ENCODE measurements at places on chromosomes 1 and 21.

DNA sequence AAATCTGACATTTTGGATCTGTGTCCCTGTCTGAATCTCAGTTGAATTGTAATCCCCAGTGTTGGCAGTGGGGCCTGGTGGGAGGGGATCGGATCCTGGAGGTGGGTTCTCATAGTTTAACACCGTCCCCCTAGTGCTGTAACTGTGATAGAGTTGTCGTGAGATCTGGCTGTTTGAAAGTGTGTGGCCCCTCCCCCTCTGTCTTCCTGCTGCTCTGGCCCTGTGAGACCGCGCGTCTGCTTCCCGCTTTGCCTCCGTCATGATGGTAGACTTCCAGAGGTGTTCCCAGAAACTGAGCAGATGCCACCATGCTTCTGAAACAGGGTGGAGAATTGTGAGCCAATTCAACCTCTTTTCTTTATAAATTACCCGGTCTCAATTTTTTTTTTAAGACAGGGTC, 25.0 kb downstream of the AGPAT3 start:
- DNase-seq, result no peak

- no peak for DNase-seq
Measured at GRCh38 chr1:156676820-156677615, at the start of gene NES. NES (minus strand) TSS chr1:156677407; CDS start chr1:156677264, 143 bp downstream.

GRCh38 chr21:34343347-34343746, 20.5 kb upstream of the KCNE2 start:
- DNase-seq, result no peak

GRCh38 chr1:237390823-237391222, 348.8 kb downstream of the RYR2 start:
- no peak for DNase-seq

- no peak for DNase-seq
Measured at GRCh38 chr1:92085727-92086126, 5.6 kb downstream of the BTBD8 start.

DNA sequence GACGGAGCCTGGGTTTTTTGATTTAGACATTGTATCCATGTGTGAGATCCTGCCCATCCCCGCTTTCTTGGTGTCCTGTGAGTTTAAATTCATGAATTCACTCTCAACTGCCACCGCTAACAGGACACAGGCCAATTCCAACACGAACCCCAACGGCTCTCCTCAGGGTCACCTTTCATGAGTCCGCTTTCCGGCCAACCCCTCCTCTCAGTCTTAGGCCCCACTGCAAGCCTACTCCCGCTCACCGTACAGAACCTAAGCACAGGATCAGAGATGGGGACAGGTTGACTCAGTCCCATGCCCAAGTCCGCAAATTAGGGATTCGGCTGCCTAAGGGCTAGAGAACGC, 238 bp upstream of the SCP2 start:
- DNase-seq, result no peak

DNA sequence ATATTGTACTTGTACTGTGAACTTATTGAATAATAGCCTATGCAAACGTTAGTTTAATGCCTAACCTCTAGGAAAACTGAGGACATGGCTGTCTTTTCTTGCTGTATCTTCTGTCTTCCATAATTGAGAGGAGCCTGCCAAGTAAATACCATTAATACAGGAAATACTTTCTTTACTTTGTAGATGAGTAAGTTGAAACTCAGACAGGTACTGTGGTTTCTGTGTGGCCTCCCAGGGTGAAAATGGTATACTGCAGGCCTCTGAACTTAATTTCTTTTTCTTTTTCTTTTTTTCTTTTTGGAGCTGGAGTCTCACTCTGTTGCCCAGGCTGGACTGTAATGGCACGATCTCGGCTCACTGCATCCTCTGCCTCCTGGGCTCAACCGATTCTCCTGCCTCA, 208.8 kb upstream of the ADGRL4 start:
- no peak for DNase-seq

GRCh38 chr1:29258189-29258975, 22.1 kb downstream of the PTPRU start:
- no peak for DNase-seq

DNA sequence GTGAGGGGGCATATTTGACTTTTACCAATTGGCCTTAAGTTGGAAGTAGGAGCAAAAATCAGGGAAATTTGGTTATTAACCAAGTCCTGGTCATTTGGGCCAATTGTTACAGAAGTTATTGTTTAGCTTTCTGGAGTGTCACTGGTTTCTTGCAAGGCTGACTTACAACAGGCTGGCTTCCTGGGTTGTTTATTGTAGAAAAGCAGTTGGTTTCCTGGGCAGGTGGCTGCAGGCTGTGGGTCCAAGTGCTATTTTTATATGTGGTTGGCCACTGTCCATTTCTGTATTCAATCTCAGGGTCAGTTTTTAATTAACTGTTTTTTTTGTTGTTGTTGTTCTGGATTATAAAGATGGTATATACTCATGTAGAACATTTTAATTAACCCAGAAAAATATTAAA, 174.1 kb downstream of the KCNJ6 start:
- DNase-seq, result no peak

DNA sequence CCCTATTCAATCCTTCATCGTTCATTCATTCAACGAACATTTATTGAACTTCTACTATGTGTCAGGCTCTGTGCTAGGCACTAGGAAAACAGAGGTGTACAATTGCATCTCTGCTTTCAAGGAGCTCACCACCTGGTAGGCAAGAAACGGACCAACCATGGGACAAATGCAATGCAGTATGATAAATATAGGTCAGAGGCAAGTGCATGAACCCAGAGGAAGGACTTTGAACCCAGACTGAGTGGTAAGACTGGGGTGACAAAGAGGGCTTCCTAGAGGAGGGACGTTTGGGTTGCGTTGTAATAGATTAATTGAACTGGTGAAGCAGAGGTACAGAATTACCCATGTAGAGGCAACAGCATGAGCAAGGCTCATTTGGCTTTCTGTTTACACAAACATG, 16.4 kb downstream of the CD2 start:
- no peak for DNase-seq
